ENCODE measurements at places on chromosomes 1 and 21.

DNA sequence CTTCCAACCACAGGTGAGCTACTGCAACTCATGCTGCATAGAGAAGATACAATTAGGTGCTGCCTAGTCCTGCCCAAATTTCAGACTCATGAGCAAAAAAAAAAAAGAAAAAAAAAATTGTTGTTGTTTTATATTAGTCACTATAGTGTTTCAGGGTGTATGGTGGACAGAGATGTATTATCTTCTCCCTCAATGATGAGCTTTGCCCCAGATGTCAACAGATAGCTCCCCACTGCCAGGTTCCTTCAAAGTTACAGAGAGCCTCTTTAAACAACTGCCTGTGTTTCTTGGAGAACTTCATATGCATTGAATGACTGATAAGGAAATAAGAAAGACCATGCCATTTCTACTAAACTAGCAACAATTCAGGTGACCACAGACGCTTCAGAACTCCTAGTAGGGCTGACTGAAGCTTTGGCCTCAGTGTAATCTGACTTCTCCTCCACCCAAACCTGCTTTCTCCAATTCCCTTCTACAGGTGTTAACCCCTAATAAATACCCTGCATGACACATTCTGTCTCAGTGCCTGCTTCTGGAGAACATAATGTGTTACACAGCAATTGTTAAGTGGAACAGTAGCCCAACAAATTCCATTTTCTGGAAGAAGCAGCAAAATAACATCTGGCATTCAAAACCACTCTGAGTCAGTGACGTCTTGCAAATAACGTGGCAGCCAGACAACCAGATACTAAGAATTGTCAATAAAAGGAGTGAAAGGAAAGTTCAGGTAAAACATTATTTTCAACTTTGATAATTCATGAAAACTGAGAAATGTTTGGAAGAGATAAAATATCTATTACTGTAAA lies 147.7 kb downstream of the CDC42BPA start:
- no peak for DNase-seq

GRCh38 chr1:33428661-33429060 lies 2.2 kb downstream of the PHC2 start:
- no peak for DNase-seq

- peak; percentile 96 for DNase-seq
Observed at GRCh38 chr1:16164213-16165072, 8.6 kb upstream of the EPHA2 start.

DNA sequence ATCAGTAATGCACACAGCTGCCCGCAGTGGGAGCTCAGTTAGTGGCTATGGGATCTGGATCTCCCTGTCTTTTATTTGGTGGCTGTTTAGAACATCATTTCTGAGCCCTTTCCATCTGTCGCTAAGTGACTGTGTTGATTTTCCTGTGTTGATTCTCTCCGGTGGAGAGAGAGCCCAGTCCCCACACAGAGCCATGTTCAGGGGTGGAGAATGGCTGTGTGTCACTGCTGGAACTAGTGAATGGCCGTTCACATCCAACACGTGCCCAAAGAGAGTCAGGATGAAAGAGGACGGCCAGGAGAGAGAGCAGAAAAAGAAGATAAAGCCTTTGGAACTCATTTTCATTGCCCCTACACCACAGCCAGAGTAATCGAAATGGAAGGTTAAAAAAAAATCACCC lies 76.2 kb downstream of the FBXO2 start:
- DNase-seq: no peak

DNA sequence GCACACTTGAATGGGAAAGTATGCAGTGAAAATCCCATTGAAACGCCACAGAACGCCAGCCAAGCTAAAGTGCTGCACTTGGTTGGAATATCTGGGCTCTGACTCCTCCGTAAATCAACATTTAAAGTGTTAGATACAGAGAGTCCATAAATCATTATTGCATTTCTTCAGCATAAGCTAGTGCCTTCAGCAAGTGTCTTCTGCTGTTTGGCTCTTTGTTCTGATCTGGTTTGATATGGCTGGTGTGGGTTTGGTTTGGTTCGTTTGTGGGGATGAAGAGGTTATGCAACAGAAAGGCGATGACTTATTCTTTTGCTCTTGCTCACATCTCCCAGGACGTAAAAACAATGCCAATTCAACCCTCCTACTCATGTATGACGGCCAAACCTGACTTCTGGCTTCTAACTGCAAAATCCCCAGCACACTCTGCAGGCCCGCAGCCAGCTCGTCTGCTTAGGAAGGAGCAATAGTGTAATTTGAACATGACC lies 121.8 kb upstream of the ERG start:
- no peak for DNase-seq

DNA sequence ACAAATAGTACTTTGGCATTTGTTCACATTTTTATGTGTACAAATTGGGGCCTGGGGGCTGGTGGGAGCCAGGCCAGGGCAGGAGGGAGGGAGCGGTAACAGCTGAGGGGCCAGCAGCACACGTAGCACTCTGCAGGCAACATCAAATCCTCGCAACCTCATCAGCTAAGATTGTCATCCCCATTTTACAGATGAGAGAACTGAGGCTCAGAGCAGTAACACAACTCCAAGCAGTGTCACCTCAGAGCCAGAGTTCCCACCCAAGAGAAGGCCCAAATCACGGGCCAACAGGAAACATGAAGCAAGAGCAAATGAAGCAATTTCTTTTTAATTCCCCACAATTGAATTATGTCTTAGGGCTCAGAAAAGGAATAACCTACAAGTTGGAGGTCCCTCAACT lies 14.1 kb downstream of the IFFO2 start:
- DNase-seq: no peak

- DNase-seq: no peak
Observed at GRCh38 chr1:173009597-173009996, 41.1 kb downstream of the TNFSF18 start.

DNA sequence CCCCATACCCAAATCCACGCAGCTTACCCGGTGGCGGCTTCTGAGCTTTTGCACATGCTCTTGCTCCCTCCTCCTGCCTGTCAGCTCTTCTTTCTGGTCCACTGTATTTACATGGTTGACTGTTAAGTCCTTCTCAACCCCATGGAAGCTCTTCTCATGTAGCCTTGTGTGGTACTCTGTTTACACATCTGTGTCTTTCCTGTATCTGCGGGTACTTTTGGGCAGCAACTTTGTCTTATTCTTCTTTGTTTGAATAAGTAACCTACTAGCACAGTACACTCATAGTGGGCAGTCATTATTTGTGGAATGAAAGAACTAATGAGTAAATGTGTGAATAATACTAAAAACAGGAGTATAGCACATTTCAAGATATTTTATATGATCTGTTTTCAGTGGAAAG lies 88.5 kb upstream of the GPR88 start:
- no peak for DNase-seq

- no peak for DNase-seq
Observed at GRCh38 chr1:38656726-38657125, 202.8 kb downstream of the RRAGC start.

- DNase-seq: peak; percentile 87
Observed at GRCh38 chr1:65423884-65424572, 3.6 kb downstream of the LEPR start.

DNA sequence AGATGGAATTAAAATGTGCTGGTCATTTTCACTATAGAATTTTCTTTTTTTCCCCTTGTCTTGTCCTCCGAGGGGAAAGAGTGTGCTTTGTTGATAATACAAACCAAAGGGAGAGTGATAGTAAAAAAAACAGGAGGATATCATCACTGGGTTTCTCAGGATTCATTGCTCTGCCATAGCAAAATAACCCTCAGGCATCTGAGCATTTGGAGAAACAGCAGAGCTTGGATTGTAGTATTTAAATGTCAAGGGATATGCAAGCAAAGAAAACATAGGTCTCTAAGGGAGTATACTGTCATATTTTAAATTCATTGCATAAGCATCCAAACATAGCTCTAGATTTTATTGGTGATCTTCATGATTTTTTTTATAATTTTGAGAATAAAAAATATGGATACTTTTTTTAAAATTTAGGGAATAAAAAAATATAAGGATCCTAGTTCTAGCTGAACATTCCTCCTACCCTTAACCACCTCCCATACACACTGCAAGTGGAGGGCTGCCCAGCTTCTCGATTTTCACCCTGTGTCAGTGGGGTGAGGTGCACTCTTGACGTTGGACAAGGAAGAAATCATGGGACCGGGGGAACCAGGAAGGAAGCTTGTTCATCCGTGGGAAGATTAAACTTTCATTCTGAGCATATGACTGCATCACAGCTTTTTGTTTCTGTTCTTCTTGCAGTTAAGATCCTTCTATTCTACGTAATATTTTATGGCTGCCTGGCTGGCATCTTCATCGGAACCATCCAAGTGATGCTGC lies 4.4 kb downstream of the ATP1B1 start:
- no peak for DNase-seq

DNA sequence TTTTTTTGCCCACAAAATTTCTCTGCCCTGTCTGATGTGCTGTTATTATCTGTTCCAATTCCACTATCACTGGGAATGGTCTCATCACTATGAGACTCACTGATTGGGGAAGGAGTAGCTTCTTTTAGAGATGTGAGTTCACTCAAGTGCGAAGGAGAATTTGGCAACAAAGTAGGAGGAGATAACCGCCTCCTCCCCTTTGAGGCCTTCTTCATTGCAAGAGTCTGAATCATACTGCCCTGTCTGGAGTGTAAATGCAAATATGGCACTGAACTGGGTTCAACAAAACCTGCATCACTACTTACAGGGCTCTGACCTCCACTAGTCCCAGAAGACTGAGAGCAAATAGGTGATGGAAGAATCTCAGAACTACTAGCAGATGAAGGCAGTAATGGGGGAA lies 83.4 kb downstream of the ASH1L start:
- no peak for DNase-seq

- no peak for DNase-seq
Observed at GRCh38 chr1:208825300-208825699, 581.1 kb upstream of the PLXNA2 start.

- DNase-seq: no peak
Observed at GRCh38 chr1:16491056-16491675, 22.9 kb downstream of the RNU1-1 start.

DNA sequence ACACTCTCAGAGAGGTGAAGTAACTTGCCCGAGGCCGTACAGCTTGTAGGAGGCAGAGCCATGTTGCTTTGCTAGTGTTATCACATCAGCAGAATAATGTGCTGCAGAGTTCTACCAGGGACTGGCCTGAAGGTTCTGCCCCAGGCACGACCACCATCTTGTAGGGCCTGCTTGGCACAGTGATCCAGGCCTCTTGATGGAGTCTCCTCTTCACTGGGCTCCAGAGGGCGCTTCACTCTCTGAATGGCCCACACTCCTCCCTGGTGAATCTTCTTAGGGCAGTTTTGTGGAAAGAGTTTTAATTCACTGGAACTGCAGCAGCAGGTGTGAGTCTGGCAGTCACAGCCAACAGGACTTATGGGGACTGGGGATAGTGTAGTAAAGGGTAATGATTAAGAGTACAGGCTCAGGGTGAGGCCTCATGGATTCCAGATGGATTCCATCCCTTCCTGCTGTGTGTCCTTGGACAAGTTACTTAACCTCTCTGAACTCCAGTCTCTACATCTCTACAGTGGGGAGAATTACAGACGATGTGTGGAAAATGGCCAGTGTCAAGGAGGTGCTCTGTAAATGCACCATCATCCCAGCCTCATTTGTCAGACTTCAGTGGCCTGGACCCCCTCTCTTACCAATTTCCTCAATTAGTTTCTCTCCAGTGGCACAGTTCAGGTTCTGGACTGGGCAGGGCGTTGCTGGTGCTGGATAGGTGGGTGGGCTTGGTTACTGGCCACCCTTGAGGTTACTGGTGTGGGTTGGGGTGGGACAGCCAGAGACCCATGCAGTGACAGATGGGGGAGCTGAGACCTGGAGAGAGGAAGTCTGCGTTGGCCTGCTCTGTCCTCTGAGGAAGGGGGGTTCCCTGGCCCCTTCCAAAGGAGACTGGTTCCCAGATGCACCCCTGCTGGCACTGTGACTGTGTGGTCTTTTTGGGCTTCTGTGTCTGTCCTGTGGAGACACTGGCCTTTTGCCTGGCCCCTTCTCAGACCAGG lies 45.9 kb upstream of the CSF3R start:
- no peak for DNase-seq

- DNase-seq: no peak
Observed at GRCh38 chr1:36525166-36525565, 42.5 kb upstream of the CSF3R start.

DNA sequence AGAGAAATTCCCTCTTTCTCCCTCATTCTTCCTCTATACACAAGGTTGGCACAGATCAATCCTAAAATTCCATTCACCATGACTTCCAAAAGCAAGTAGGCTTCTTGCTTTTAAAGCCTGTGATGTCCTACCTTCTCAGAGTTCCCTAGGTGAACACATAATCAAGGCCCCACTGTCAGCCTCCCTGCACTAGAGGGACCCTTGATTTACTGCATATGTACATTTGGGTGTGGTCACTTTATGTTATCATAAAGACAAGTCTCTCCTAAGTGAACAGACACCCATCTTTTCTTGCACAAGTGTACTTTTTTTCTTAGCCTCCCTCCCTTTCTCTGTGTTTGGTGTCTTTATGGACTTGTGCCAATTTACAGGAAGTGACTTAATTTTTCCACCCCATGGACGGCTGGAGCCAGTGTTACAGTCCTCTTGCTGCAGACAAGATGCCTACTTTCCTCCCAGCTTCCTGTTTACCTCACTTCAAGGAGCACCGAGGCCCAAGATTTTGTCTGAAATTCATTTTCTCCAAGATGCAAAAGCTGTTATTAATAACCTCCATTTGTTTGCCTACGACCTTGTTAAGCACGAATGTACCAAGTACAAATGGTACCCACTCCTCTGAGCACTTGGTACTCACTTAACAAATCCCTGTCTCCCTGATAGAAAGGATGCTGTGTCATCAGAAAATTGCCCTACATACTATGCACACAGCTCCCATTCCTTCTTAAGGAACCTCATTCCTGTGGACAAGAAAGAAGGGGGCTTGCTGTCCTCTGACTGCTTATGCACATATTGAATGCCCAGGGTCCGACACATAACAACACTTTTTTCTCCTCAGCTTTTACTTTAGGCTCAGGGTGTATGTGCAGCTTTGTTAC lies 82.8 kb upstream of the SLC44A3 start:
- DNase-seq: no peak

GRCh38 chr1:219806020-219806419 lies 122.3 kb downstream of the SLC30A10 start:
- DNase-seq: no peak

- no peak for DNase-seq
Observed at GRCh38 chr1:239303289-239303688, 83.1 kb upstream of the CHRM3 start.

DNA sequence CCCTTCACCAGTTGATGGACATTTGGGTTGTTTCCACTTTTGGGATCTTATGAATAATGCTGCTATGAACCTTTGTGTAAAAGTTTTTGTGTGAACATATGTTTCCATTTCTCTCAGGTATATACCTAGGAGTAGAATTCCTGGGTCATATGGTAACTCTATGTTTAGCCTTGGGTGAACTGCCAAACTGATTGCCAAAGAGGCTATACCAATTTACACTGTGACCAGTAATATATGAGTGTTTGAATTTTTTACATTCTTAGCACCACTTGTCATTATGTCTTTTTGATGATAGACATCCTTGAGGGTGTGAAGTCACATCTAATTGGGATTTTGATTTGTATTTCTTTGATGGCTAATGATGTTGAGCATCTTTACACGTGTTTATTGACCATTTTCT lies 290.1 kb downstream of the DUSP10 start:
- DNase-seq: no peak

DNA sequence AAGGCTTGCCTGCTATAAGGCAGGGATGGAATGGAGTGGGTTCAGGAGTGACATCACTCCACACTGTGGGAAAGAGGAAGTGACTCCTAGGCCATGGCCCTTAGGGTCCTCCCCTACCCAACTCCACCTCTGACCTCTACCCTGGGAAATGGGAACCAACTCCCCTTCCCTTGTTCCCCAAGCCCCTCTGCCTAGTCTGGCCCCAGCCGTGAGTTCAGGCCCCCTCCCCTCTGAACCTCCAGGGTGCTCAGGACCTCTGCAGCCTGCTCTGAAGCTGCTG lies 3.8 kb upstream of the GUCA2A start:
- DNase-seq: no peak

Data from Panc1 (cell line).